ENCODE measurements at places on chromosomes 2 and 18.

- DNase-seq = no peak
Observed at GRCh38 chr2:47086571-47086970, 68.5 kb downstream of the STPG4 start.

GRCh38 chr2:240288087-240288521, 147.4 kb upstream of the GPC1 start:
- DNase-seq = no peak

DNA sequence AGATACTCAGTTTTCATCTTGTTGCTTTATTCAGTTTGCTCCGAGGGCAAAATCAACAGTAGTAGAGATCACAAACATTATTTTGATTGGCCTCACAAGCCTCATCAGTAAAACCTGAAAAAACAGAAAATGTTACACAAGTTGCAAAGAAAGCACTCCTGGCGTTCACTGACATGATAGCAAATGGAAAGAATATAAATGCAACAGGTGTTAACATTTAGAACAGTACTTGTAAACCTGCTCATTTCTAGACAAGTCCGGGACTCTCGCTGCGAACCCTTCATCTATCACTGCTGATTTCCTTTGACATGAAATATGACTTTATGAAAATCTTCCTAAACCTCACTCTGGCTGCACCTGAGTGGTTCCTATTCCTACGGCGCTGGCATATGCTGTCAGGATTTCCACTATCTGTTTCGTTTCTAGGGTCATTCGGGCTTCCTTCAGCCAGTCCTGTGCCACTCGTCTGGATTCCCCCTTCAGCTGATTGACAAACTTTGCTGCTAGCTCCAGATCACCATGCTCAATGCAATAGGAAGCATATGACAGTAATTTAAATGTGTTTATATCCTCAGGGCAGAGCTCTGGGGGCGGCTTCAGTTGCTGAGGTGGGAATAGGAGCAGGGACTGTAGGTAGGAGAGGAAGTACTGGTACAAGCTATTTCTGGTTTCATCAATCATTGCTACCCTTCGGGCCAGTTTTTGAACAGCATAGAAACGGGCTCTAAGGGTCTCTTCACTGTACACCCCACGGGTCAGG, 38.1 kb downstream of the PTCD3 start:
- no peak for DNase-seq

DNA sequence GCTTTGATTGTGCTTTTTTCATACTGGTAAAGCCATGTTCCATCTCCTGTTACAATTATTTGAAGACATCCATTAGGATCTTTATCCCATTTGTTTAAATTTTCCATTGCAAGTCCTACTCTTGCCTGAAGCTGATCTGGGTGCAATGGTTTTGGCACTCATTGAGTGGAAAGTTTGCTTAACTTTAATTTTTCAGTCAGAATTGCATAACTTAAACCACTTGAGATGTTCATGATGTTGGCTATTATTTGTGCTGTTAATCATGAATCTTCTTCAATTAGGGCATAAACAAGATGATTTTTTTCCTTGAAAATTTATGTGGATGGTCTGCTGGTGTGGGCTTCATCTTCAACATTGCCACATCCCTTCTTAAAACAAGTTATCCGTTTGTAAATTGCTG, 180.1 kb downstream of the ST6GAL2 start:
- no peak for DNase-seq

DNA sequence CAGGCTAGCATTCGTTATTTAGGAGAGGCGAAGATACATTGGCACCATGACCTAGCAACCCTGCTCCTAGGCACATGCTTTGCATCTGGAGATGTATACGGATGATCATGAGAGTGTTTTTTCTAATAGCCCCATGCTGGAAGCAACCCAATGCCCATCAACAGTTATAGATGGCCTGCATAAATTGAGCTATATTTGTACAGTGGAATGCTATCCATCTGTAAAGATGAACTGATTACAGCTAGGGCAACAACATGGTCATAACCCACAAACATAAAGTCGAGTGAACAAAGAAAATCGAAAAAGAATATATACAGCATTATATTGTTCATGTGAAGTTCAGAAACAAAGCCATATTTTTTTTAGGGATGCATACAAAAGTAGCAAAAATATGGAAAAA, 20.6 kb upstream of the CHRNA1 start:
- no peak for DNase-seq

DNA sequence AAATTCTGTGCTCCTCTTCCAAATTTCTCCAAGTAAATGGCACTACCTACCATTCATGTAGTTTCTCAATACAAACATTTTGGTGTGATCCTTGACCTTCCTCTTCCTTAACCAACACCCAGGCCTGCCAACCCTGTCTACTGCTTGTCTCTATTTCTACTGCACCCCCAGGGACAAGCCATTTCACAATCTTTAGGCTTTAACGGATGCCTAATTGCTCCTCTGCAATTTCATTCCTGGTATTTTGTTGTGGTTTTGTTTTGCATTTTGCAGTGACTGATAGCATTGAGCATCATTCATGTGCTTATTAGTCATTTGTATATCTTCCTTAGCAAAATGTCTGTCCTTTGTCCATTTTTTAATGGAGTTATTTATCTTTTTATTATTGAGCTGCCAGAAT, 10.0 kb downstream of the FAP start:
- DNase-seq = no peak

Data from nucleus accumbens (tissue), 56 donors.